ENCODE measurements at places on chromosomes 6 and 20.

DNA sequence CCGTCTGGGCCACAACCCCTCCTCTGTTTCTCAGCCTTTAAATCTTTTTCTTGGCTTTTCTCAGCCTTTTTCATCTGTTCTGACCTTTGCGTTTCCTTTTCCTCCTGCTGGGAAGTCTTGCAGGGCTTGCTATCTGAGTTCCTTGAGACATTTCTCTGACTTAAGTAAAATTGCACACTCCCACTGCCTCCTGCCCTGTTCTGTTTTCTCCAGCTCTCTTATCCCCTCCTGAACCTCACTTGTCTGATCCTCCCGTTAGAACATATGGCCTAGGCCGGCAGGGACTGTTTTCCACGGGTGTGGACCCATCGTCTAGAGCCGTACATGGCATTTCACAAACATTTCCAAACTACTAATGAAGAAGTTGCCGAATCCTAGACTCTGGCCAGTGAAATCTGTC, 63.0 kb downstream of the ARID1B start:
- H3K27me3 ChIP-seq: no peaks in the 10 kb centered on the region
- peaks cover 5% of the 10 kb centered on the region for H3K36me3 ChIP-seq
- peaks cover 49% of the 10 kb centered on the region for H3K4me1 ChIP-seq

DNA sequence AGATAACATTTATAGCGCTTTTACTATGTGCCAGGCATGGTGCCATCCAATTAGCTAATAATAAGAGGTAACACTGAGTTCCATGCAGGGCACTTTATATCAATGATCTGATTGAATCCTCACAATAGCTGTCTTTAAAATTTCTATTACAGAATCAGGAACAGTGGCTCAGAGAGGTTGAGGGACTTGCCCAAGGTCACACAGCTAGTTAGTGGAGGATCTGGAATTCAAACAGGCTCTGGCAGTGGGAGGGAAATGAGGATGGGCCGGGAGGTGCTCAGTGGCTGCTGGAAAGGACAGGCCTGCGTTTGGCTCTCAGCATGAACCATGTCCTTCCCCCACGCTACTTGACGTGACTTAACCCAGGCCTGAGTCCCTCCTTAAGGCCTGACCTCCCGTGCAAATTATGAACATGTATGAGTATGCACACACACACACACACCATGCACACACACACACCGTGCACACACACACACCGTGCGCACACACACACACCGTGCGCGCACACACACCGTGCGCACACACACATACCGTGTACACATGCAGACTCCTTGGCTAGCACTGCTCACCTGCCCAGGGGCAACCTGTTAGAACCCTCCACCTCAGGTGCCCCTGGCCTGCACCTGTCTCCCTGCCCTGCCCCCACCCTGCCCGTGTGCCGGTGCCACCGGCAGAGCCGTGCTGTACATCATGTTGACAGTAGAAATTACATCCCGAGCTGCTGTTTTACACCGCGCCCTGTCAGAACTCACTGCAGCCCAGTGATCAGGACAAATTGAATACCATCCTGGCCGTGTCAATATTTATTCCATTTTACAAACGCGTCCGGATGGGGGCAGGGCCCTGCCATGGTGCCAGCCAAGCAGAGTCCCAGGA, 43.7 kb downstream of the CDH22 start:
- H3K27me3 ChIP-seq: peaks cover 29% of the 10 kb centered on the region
- no peaks in the 10 kb centered on the region for H3K36me3 ChIP-seq
- no peak for DNase-seq
- no peak overlapping the region for H3K27ac ChIP-seq
- no peaks in the 10 kb centered on the region for H3K4me1 ChIP-seq
- H3K4me3 ChIP-seq: no peak overlapping the region

GRCh38 chr6:31687321-31687720, 6.5 kb upstream of the LY6G5C start:
- H3K27ac ChIP-seq: no peak overlapping the region
- no peak for DNase-seq

DNA sequence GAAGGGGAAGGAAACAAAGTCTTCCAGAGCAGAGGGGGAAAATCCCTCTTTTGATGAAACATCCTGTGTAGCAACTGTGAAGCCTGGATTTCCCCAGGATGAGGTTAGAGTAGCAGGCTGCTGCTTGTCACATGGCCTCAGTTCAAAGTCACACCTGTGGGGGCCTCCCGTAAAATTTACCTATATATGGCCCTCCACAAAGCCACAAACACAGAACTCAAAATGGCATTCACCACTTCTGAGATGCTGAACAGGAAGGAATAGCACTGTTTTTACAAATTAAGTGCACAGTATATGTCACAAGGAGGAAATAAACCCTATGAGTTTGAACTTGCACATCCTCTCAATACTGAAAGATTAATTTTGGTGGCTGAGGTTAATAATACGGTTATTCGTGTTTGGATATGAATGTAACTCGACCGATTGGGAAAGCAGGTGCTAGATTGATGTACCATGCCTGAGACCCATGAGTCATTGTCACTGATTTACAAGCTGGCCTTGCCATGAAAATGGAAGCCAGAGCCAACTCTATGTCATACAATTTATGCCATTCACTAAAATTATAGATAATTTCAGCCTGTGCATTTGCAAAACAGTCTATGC, 70.6 kb downstream of the SGK1 start:
- H3K27me3 ChIP-seq: peaks cover 2% of the 10 kb centered on the region
- H3K36me3 ChIP-seq: no peaks in the 10 kb centered on the region
- no peak for DNase-seq
- peaks cover 9% of the 10 kb centered on the region for H3K4me1 ChIP-seq
- no peak overlapping the region for H3K4me3 ChIP-seq

DNA sequence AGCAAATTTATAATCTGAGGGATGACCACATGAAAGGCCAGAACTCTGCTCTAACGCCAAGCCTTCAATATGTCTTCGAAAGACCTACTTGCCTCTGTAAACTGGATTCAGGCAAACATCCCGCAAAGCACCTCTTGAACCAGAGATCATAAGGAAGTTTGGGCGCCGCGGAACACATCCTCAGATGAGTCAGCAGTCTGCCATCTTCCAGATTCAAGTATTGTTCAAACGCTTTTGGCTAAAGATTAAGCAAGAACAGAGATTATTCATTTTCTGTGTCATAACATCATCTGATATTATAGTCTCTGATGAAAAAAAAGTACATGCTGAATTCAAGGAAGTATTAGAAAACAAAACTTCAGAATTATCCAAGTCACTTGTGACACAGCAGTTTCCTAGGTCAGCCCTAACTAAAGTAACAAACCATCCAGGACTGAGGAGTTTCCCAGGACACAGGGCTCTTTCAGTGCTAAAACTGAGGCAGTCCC, 20.8 kb downstream of the TBC1D7 start:
- H3K4me3 ChIP-seq: no peak overlapping the region
- H3K27me3 ChIP-seq: no peaks in the 10 kb centered on the region
- peak overlapping the region; percentile 94 for H3K27ac ChIP-seq
- peaks cover 46% of the 10 kb centered on the region for H3K36me3 ChIP-seq
- DNase-seq: peak; percentile 66

DNA sequence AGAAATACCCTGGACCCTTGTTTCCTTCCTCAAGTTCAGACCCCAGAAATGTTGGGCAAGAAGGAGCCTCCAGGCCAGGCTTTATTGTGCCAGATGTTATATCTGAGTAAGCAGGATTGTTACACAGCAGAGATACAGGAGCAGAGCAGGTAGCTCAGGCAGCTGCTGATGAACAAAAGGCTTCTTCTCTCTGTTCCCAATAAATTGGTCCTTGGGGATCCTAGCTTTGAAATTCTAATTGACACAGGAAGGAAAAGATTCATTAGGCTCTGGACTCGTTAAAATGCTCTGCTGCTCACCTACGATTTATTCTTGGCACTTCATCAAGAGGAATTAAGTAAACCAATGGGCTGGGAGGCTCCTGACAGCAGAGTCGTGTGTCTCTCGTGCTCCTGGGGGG, 54.2 kb downstream of the RALY start:
- peaks cover 7% of the 10 kb centered on the region for H3K4me1 ChIP-seq
- H3K36me3 ChIP-seq: no peaks in the 10 kb centered on the region
- H3K27ac ChIP-seq: no peak overlapping the region
- DNase-seq: no peak
- H3K4me3 ChIP-seq: no peak overlapping the region
- no peaks in the 10 kb centered on the region for H3K27me3 ChIP-seq

DNA sequence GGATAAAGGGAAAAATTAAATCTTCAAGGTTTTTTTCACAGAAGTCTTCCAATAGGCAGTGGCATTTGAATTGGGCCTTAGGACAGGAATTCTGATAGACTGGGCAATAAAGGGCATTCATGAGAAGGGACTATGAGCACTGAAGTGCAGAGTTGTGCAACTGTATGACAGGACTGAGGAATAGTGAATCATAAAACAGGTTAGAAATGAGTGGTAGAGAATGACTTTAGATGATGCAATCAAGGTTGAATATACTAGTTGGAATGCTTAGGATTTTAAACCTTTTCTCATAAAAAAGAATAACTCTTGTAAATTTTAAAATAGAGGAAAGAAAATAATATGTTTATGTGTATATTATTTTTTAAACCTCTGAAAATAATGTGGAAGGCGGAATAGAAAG, 944.7 kb downstream of the PHF3 start:
- H3K4me1 ChIP-seq: no peaks in the 10 kb centered on the region
- no peak for DNase-seq
- no peak overlapping the region for H3K4me3 ChIP-seq
- no peaks in the 10 kb centered on the region for H3K36me3 ChIP-seq
- no peaks in the 10 kb centered on the region for H3K27me3 ChIP-seq

- H3K36me3 ChIP-seq: no peaks in the 10 kb centered on the region
- peaks cover 25% of the 10 kb centered on the region for H3K4me1 ChIP-seq
- peaks cover 3% of the 10 kb centered on the region for H3K27me3 ChIP-seq
- no peak for DNase-seq
- H3K27ac ChIP-seq: no peak overlapping the region
Measured at GRCh38 chr6:27230758-27231111, 16.8 kb upstream of the PRSS16 start.

Data from HFFc6 (cell line).